ENCODE measurements at places on chromosomes 16 and 17.

- DNase-seq, result no peak
These were observed 19.5 kb upstream of the GAS7 start for GRCh38 chr17:10217916-10218315.

DNA sequence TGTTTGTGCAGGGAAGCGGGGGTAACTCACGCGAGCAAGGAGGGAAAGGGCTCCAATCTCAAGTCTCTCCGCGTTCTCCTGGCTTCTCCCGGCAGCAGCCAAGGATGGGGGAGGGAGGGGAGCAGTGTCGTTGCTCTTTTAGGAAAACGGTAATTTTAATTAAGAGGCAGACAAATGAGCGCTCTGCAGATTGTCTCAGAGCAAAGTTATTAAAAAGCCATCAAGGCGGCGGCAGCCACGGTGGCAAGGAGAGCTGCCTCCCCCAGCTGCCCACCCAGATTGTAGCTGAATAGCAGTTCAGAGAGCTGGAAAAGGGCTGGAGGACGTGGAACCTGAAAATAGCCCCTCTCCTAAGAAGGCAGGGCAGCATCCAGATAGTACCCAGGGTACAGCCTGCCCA lies 11.6 kb downstream of the SRCIN1 start:
- DNase-seq, result no peak

DNA sequence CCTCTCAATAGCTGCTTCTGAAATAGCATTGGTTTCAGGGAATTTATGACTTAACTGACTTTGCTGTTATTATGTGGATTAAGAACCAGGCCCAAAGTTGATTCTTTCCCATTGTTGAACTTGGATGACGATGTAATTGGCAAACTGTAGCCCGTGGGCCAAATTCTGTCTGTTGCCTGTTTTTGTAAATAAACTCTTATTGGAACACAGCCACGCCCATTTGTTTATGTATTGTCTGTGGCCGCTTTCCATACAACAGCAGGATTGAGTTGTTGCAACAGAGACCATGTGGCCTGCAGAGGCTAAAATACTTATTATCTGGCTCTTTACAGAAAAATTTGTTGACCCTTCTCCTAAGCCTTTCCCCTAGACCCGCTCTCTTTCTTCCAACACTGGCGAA lies 31.6 kb downstream of the NTN1 start:
- DNase-seq, result no peak

DNA sequence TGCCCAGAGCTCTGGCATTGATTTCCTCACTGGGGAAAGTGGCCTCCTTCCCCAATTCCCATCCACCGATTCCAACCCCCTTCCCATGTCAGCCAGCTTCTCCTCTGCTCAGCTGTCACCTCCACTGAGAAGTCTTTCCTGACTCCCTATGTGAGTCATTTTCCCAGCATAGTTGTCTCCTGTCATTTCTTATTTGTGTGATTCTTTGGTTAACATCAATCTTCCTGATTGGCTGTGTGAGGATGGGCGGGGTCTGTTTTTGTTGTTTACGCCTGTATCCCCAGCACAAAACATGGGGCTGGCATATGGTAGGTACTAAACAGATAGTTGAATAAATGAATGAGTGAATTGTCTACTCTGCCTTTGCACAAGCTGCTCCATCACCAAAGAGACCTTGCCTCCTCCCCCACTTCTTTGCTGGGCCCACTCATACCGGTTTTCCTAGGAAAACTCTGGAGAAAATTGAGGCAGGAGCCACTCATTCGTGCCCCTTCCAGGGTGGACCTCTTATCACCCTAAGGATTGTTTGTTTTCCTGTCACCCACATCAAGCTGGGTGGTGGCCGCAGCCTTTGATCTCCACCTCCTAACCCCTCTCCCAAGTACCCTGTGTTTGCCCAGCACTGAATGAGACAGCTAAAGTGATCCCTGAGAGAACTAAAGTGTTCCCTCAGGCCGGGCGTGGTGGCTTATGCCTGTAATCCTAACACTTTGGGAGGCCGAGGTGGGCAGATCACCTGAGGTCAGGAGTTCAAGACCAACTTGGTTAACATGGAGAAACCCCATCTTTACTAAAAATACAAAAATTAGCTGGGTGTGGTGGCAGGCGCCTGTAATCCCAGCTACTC lies 1.2 kb upstream of the GRB7 start:
- no peak for DNase-seq

- no peak for DNase-seq
These were observed 70.9 kb upstream of the METRNL start for GRCh38 chr17:83008526-83008925.

DNA sequence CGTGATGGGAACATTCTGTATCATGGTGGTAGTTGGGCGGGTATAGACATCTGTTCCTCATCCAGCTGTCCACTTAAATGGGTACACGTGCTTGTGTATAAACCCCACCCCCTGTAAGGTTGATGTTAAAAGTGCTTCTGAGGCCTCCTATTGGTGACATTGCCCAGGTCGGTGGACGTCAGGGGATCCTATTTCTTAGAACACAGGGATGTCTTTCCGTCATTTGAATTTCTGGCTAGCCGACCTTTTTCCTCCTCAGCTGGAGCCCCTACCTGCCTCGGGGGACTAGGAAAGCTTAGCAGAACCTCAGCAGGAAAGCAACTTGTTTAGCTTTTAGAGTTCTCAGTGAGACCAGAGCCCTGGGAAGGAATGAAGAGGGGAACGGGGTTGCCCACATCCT lies 16.6 kb upstream of the CRISPLD2 start:
- no peak for DNase-seq

DNA sequence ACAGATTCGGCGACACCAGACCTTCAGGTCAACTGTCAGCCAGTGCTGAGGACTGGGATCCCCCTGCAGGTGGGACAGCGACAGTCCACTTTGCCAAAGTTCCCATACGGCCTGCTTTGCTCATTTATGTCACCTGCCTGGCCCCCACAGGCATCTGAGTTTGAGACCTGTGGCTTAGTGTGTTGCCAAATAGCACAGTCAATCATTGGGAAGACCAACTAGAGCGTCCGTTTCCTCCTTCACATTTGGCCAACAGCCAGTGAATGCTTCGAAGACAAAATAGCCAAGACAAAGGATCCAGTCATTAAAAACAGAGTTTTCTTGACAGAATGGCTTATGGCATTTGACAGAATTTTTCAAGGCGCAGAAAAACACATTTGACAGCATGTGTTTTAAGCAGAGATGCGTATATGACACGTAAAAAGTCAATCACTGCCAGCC lies 113.8 kb downstream of the ABCC12 start:
- DNase-seq, result no peak

DNA sequence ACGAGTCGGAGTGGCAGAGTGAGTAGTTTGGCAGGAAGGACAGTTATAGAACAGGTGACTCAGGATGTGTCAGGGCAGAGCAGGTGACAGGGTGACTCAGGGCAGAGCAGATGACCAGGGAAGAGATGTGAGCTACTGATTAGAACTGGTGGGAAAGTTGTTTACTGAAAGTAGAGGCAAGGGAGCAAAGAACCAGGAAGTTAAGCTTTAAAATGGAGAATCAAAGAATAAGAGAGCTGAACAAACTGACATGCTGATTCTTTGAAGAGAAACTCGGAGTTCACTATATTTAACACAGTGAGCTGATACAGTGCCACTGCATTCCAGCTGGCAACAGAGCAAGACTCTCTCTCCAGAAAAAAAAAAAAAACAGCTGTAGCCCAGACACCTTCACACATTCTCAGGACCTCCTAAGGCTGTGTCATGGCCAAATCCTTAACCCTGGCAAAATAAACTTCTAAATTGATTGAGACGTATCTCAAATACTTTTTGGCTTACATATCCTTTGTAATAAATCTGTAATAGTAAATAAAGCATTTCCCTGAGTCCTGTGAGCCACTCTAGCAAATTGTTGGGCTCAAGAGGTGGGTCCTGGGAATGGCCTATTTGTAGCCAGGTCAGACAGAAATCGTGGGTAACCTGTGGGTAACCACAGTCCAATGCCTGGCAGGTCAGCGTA lies 12.3 kb upstream of the UBE2I start:
- peak; percentile 23 for DNase-seq

- no peak for DNase-seq
These were observed 218.7 kb upstream of the AXIN2 start for GRCh38 chr17:65780111-65780510.

DNA sequence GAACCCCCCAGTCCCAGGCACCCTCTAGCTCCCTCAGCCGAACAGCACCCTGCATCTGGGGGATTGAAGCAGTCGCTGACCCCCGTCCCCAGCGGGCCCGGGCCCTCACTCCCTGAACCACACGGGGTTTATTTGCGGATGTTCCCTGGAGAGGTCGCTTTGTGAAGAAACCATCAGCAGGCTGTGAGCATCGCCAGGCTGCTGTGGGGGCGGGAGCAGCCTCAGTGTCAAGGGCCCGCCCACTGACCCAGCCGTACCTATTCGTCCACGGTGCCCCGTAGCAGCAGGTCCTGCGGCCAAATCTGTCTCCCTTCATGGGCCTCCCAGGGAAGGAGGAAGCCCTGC lies 6.4 kb upstream of the RAB40C start:
- DNase-seq, result no peak

DNA sequence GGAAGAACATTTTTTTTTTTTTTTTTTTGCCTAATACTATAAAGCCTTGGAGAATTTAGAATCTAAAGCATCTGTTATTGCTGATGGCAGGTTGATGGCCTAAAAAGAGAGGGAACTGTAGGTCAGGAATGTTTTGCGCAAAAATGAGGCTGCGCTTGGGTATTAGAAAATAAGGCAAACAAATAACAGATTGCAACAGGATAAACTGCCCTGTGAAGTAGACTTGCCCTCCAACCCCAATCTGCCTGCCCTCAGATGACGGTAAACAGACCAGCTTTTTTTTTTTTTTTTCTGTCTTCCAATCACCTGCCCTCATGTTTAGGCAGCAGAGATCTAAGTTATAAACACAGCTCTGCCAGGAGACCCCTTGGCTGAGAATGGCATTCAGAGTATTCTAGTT lies 3.8 kb upstream of the DHX8 start:
- no peak for DNase-seq

GRCh38 chr16:5977329-5977728 lies 879.7 kb upstream of the EEF2KMT start:
- no peak for DNase-seq

DNA sequence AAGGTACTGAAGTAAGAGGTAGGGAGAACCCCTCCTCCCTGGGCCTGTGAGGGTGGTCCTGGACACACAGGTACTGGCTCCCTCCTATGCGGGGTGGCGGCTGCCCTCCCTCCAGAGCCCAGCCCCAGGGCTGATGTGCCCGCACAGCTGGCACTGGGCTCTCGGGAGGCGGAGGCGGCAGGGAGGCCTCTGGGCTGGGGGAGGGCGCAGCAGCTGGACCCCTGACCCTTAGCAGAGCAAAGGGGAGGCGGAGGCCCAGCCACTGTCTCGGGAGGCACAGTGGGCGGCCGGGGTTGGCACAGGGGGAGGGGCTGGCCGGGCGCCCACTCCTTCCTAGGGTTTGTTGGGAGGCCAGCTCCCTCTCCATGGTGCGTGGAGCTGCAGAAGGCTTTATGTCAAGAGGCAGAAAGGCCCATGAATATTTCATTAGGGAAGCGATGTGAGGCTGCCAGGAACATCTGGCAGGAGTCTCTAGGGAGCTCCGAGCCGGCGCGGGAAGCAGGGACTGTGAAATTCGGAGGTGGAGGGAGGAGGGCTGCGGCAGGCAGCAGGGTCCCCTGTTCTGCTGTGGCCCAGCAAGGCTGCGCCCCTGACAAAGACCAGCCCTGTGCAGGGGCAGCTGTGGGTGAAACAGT lies 44.1 kb upstream of the ACSF3 start:
- DNase-seq, result no peak

DNA sequence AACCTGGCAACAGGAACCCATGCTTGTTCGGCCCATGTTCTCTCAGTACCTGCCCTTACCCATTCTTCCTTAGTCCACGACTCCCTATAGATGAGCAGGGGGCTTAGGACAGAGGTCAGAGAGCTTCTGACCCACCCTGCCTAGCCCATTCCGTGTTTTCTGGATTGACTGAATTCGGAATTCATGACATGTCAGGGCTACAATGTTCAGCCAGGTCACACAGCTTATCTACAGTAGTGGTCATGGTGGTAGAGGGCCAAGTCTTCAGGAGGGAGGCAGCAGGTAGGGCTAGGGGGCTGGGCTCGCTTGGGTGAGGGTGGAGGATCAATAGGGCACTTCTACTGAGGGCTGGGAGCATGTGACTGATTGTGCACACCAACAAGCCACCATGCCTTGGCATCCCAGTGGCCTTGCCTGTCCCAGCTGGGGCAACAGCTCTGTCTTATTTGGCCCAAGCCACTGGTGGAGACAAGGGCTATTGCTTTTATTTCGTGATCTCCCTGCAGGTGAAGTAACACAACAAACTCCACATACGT lies 3.1 kb downstream of the HEXIM2 start:
- no peak for DNase-seq

DNA sequence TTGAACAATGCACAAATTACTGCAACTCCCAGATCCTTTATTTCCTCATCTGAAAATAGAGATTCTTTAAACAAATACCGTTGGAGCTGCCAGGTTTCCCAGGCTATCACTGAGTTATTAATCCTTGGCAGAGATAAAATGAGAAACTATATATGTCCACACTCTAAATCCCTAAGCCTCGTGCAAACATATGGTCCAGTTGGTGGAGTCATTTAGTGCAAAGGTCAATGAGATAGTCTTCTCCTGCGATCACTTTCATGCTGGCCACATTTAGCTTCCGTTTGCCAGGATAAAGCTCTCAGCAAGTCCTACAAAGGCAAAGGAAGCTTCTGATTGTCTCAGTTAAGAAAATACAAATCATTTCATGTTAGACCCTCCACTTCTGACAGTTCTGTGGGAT lies 11.0 kb downstream of the GRIN2A start:
- no peak for DNase-seq

- DNase-seq, result no peak
These were observed 30.1 kb upstream of the MMD start for GRCh38 chr17:55451758-55452138.

DNA sequence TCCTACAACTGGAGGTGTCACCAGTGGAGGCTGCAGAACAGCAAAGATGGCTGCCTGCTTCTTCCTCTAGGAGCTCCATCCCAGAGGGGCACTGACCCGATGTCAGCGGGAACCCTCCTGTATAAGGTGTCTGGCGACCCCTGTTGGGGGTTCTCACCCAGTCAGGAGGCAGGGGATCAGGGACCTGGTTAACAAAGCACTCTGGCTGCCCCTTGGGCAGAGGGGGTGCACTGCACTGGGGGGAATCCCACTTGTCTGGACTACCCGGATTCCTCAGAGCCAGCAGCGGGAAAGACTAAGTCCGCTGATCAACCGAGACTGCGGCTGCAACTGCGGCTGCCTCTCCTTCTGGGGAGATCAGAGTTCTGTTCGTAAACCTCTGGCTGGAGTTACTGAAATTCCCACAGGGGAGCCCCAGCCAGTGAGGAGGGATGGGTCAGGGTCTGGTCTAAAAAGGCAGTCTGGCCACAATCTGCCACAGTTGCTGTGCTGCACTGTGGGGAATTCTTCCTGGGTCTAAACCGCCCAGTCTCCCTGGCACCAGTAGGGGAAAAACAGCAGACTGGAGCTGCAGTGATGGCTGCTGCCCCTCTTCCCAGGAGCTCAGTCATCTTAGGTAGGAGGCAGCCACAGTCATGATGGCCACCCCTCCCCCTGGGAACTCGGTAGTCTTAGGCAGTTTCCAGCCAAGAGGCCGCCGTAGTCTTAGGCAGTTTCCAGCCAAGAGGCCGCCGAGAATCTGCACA lies 213.4 kb downstream of the CYB561 start:
- no peak for DNase-seq
